IMR-90 (cell line): ENCODE measurements at places on chromosomes 12 and 14. TPM values are rescaled to one million over a fixed set of nuclear protein-coding genes. Genes with fewer than 3 reads are reported as not detected.

DNA sequence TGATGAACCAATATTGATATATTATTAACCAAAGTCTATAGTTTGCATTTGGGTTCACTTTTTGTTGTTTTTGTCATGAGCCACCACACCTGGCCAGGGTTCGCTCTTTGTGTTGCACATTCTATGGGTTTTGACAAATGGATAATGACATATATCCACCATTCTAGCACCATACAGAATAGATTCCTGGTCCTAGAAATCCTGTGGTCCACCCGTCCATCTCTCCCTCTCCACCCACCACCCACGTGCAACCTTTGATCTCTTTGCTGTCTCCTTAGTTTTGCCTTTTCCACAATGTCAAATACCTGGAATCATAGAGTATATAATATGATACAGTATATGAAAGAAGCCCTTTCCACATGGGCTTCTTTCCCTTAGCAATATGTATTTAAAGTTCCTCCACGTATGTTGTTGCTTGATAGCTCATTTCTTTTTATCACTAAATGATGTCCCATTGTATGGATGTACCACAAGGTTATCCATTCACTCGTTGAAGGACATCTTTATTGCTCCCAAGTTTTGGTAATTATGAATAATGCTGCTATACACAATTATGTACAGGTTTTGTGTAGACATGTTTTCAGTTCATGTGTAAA lies 7.4 kb downstream of the RPL6 start:
- H3K4me3 ChIP-seq: no peak overlapping the region
- H3K36me3 ChIP-seq: peaks cover 22% of the 10 kb centered on the region
- H3K27me3 ChIP-seq: no peaks in the 10 kb centered on the region
- no peak for DNase-seq
- no peaks in the 10 kb centered on the region for H3K4me1 ChIP-seq

PAX9 gene
- total RNA-seq: not detected in 2 replicates

- H3K4me3 ChIP-seq: no peak overlapping the region
- no peaks in the 10 kb centered on the region for H3K27me3 ChIP-seq
- no peak for DNase-seq
- H3K27ac ChIP-seq: no peak overlapping the region
- no peaks in the 10 kb centered on the region for H3K4me1 ChIP-seq
These were observed 375.1 kb downstream of the IPO8 start for GRCh38 chr12:30320561-30320960.

SERPINA9 gene
- under 0.01 and 0.18 TPM in 2 replicates for total RNA-seq

GPRC5D gene
- not detected in 2 replicates for total RNA-seq

RIMBP2 gene
- not detected in 2 replicates for total RNA-seq

POP5 gene
- 66.1 and 69.5 TPM in 2 replicates for total RNA-seq

DNA sequence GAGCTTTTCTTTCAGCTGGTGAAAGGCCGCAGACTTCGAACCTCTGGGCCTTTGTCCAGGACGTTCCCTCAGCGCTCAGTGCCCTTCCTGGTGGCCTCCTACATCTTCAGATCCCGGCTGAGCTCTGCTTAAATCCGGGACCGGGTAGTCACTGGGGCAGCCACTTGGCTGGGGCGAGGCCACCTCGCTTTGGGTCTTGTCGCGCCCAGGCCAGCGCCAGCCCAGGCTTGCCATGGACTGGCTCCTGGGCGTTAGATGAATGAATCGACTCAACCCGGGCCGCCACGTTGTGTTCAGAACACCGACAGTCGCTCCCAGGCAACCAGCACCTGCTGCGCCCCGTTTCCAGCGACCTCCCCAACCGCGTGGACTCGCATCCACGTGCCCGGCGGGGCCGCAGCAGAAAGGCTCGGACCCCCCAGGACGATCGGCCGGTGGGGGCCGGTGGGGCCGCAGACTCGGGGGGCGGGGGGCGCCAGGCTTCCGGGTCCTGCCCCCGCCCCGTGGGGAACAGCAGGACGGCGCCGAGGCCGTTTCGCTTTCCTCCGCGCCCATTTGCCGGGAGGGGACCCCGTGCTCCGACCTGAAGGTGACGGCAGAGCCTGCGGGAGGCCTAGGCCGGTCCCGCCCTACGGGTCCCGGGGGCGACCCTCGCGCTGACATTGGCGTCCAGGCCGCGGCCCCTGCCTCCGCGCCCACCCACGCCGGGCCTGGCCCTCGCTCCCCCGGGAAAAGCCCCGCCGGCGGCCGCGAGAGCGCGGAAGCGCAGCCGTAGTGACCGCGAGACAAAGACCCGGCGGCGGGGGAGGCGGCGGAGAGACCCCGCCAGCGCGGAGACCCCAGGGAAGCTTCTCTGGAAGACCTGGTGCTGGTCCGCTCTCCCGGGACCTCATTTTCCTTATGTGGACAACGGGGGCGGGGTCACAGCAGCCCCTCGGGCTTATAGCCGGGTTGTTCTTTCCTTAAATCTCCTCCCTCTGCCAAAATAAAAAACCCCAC lies 37.3 kb upstream of the RCOR1 start:
- peak overlapping the region; percentile 73 for H3K4me3 ChIP-seq
- H3K36me3 ChIP-seq: no peaks in the 10 kb centered on the region
- H3K4me1 ChIP-seq: peaks cover 3% of the 10 kb centered on the region; the same call in 1 of the 2 replicates
- H3K27me3 ChIP-seq: peaks cover 2% of the 10 kb centered on the region; the same call in 1 of the 2 replicates

- no peak for DNase-seq
- H3K27ac ChIP-seq: no peak overlapping the region
- H3K4me1 ChIP-seq: peaks cover 5% of the 10 kb centered on the region
These were observed 23.9 kb upstream of the ATP2B1 start for GRCh38 chr12:89732522-89732921.

DNA sequence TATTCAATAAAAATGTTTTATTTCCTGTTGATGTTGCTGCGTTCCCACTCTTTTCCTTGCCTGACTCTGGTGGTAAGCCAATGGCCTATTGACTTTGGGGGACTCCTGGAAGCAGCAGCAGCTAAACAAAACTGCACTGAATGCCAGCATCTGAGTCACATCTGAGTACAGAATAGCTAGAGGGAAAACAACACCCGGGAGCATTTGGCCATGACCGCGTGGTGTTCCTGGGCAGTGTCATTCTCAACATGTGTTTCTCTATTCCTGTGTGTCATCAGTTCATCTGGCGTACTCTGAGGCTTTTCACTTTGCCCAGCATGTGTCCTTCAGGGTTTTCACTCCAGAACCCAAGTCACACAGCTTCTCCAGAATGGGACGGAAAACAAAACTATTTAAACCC lies 238.8 kb downstream of the PAWR start:
- DNase-seq: peak; percentile 88
- no peaks in the 10 kb centered on the region for H3K27me3 ChIP-seq
- peaks cover 12% of the 10 kb centered on the region for H3K4me1 ChIP-seq
- H3K36me3 ChIP-seq: no peaks in the 10 kb centered on the region

GYS2 gene
- total RNA-seq: not detected in 2 replicates

- H3K36me3 ChIP-seq: peaks cover 33% of the 10 kb centered on the region
- no peaks in the 10 kb centered on the region for H3K27me3 ChIP-seq
- no peak overlapping the region for H3K4me3 ChIP-seq
- peaks cover 3% of the 10 kb centered on the region; the same call in 1 of the 2 replicates for H3K4me1 ChIP-seq
These were observed 11.7 kb downstream of the PTPN21 start for GRCh38 chr14:88542857-88543795.

E2F7 gene
- total RNA-seq: 8.1 and 10.3 TPM in 2 replicates

DNA sequence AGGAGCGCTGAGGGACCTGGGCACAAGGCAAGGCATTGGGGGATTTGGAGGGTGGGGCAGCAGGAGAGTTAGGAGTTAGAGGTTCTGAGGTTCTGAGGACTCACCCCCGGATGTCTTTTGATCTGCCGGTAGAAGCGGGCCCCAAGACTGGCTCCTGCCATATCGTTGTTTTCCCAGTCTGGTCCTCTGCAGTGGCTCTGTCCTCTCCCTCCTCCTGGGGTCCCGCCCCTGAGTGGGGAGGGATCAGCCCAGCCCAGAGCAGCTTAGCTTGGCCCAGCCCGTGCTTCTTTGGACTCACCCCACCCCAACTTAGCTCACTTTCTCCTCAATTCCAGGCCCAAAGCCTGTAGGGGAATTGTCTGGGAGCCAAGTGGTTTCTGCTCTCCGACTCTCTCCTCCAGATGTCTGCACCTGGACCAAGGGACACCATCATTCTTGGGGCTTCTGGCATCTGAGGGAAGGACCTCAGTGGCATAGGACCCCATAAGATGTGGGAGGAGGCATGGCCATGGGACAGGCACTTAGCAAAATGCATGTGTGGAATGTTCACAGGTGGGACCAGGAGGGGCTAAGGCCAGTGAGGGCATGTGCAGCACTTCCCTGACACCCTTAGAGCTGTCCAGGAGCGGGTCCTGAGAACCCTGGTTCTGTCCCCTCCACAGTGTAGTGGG lies 7.5 kb downstream of the SHMT2 start:
- peaks cover 12% of the 10 kb centered on the region for H3K4me1 ChIP-seq
- peaks cover 5% of the 10 kb centered on the region; the same call in 1 of the 2 replicates for H3K27me3 ChIP-seq
- DNase-seq: no peak
- no peak overlapping the region for H3K4me3 ChIP-seq
- peaks cover 31% of the 10 kb centered on the region for H3K36me3 ChIP-seq
- H3K27ac ChIP-seq: no peak overlapping the region

BTBD7 gene
- 30.5 and 30.6 TPM in 2 replicates for total RNA-seq

P3H3 gene
- 25.8 and 27.8 TPM in 2 replicates for total RNA-seq

DNA sequence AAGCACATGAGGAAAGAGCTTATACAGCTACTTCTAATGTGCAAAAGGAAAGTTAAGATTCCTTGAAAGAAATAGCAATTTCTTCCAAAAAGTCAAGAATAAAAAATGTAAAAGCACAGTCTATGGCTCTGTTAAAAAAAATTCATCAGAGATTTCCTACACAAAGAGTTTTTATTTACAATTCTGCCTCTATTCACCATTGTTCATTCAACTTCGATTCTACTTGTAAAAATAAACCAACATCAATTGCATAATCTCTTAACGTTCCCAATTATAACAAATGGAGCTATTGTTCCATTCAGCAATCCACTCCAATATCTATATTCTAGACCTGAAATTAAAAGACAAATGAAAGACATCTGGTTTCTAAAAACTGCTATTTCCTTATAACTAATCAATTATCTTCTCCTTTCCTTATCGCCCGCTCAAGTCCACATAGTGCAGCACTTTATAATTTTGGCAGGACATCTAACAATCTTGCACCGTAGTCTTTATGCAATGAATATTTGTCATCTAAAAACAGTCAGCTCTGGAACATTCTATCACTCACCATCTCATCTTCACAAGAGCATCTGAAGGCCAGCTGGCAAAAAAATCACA lies 6.2 kb downstream of the EIF2S3B start:
- no peaks in the 10 kb centered on the region for H3K36me3 ChIP-seq
- H3K27me3 ChIP-seq: no peaks in the 10 kb centered on the region
- H3K4me1 ChIP-seq: no peaks in the 10 kb centered on the region
- no peak overlapping the region for H3K27ac ChIP-seq
- no peak for DNase-seq
- no peak overlapping the region for H3K4me3 ChIP-seq

DNA sequence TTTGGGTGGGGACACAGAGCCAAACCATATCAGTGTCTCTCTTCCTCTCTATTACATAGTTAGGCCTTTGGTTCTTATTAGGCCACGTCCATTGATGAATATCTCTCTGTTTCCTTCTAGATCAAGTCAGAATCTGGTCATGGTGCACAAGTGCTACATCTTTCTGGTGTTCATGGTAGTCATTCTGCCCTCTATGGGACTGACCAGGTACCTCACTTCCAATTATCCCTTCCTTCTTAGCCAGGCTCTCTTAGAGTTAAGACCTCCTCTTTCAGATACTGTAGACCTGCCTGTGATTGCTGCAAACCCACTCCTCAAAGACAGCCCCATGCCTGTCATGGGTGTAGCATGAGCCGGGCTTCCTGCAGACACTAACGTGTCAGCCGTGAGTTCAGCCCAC lies 25.2 kb downstream of the NGB start:
- DNase-seq: no peak
- no peaks in the 10 kb centered on the region for H3K36me3 ChIP-seq
- no peak overlapping the region for H3K4me3 ChIP-seq

DNA sequence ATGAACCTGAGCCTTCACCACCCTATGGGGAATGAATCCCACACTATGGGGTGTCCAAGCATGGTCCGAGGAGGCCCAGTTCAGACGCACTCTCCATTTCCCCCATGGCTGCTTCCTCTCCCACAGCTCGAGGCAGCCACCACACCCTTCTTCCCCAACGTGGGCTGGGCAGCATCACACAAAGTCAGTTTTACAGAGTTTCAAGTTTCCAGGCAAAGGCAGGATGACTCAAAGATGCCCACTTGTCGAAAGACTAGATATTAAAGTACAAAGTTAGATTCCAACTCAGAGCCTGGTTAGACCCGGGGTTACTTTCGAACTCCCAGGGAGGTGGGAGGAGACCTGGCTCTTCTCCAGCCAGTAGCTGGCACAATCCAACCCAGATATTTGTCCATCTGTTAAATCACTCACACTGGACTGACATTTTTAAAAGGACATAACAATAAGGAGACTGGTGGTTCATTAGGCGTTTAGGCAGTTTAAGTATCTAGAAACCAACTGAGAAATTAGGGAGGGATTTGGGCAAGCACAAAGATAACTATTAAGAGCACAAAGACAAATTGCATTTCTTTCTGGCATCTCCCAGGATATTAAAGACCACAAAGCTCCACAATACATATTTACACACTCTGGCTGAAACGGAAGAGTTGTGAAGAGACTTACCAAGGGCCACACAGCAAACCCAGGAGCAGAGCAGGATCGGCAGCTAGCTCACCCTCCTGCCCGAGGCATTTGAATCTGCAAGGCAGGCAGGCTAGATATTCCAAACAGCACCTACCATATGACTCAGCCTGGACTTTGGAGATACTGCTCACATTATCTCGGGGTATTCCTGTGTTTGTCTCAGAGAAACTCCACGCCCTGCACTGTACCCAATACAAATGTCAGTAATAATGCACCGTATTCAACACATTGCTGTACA lies 34.8 kb downstream of the TMCC3 start:
- H3K4me3 ChIP-seq: no peak overlapping the region
- no peak overlapping the region for H3K27ac ChIP-seq
- H3K27me3 ChIP-seq: peaks cover 2% of the 10 kb centered on the region; the same call in 1 of the 2 replicates
- H3K4me1 ChIP-seq: no peaks in the 10 kb centered on the region; the same call in 1 of the 2 replicates
- no peaks in the 10 kb centered on the region for H3K36me3 ChIP-seq
- peak; percentile 45 for DNase-seq

ALKBH2 gene
- 14.9 and 18.3 TPM in 2 replicates for total RNA-seq

DNA sequence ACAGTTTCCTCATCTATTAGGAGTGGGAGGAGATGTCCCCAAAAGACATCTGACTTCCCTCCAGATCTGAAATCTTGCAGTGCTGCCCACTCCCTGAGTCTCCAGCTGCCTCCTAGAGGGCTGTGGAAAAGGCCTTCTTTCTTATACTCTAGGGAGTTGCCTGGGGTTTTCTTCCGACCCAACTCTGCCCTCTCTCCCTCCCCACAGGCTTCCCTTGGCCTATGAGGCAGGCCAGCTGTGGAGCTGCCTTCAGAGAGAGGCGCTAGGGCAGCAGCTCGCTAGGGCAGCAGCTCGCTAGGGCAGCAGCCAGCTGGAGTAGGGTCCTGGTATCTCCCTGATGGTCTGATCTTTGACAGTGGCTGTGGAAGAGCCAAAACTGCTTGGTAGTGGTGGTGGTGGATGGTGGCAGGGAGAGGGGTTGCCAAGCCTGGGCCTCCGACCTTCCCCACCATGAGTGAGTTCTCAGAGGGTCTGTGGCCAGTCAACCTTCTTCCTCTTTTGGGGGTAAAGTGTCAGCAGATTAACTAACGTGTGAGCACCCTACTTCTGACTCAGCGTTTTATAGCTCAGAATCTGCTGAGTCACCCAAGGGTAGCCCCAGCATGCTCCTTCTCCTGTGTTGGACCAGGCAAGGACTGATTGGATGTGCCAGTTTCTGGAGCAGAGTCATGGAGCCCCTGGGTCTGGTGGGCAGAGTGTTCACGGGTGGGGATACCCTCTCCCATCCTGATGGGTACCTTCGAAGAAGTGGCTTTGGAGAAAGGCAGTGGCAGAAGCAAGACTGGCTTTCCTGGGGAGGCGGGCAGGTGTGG lies 2.3 kb downstream of the SLC48A1 start:
- H3K27me3 ChIP-seq: no peaks in the 10 kb centered on the region
- H3K4me1 ChIP-seq: peaks cover 25% of the 10 kb centered on the region
- no peak overlapping the region for H3K27ac ChIP-seq
- H3K4me3 ChIP-seq: no peak overlapping the region

CLMN gene
- total RNA-seq: under 0.01 and 0.18 TPM in 2 replicates
